COR-L47 (cell line): ENCODE measurements at places on chromosomes 11 and 22.

DNA sequence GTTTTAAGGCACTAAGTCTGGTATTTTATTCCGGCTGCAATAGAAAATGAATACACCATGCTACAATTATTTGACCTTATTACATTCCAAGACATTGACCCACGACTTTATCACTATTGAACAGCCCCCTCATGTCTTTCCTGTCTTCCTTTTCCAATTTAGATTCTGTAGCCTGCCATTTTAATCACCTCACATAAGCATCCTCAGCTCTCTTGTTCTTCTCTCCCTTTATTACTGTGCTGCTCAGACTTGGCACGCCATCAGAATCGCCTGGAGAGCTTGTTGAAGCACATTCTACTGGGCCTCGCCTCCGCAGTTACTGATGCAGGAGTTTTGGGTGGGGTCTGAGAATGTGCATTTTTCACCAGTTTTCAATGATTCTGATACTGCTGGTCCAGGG is 38.7 kb upstream of the SWAP70 start:
- no peak for DNase-seq

DNA sequence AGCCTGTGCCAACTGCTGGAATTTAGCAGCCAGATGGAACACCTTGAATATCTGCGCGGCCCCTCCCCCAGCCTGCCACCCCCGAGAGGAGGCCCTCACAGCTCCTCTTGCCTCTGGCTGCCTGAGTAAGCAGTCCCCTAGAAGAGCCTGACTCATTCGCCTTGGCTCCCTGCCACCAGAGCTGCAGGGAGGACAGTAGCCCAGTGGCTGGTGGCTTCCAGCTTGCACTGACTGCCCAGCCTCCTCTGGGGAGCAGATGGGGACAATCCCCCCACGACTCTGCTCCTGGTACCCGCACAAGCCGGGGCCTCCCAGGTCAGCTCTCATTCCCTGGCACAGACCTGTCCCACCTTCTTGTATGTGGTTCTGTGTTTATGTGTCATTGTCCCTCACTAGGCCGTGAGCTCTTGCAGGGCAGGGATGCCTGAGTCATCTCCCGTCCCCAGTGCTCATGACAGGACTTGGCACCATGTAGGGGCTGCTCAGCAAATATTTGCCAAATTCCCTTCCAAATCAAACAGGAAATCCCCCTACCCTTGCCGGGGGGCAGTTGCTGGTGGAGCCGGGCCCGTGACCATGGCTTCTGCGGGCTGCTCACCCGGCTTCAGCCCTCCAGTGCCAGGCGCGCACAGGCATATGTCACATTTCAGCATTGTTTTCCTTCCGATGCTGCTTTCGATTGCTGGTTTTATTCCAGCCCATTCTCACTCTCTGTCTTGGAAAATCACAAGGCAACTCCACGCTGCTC is 43.6 kb downstream of the CACNG2 start:
- peak; percentile 94 for DNase-seq

- DNase-seq: no peak
These were observed 378.1 kb downstream of the LARGE1 start for GRCh38 chr22:33542153-33542552.

DNA sequence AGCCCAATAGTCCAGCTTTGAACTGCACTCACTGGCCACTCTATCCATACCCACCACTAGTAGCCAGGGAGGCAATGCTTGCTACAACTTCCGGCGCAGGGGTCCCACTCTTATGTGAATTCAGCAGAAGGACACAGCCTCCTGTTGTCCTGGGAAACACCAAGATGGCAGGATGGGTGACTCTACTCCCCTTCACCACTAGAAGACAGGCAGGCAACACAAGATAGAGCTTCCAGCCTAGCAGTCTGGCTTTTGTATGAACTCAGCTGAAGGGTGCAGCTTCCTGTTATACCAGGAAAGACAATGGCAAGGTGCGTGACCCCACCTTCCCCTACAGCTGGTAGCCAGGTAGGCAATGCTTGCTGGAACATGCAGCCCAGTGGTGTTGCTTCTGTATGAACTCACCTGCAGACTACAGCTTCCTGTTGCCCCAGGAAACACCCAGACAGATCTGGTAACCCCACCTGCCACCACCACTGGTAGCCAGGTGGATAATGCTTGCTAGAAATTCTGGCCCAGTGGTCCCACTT is 205.2 kb upstream of the KIRREL3 start:
- no peak for DNase-seq

DNA sequence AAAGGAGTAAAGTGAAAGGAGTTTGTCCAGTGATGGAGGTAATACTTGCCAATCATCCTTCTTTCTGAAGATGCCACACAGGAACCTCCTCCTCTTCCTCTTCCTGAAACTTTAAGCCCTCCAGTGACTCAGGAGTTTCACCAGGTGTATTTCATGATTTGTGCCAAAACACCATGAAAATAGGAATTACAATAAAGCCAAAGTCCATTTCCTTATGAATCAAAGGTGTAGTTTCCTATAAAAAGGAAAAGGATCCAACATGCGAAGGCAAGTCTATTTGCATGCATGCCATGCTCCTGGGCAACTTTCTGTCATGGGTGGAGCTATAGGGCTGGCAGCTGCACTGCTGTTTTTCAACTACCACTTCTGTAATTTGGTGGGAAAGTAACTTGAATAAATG is 9.8 kb upstream of the POU2AF1 start:
- no peak for DNase-seq

DNA sequence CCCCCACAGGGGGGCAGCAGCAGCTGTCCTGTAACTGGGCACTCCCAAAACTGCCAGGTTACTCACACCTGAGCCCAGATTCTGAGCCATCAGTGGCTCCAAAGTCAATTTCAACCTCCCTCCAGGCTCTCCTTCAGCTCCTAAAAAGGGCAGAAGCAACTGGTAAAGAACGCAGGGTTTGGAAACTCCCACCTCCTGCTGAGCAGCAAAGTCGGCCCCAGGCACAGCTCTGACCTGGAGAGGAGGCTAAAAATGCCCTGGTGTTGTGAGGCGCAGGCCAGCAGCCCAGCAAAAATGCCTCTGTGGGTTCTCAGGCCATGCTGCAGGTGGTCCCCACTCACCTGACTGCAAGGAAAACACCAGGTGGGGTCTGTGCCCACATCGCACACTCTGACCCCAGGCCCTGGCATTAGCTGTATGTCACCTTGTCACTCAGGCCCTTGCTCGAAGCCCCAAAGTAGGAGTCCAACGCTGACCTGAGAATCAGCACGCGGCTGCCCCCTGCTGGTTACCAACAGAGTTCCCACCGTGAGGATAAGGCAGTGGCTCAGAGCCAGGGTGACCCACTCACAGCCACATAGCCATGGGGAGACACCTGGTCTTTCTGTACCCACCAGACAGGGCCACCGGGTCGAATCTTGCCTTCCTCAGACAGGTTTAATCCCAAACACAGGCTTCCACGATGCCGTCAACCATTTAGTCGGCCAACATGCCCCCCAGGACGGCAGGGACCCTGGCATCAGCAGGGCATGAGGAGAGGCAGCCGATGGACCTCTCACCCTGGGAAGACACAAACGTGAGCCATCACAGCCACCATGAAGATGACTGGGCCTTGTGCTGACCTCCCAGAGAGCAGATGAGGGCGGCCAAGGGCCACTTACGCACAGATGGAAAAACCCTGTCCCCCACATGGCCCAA is 11.1 kb downstream of the POLR3H start:
- peak; percentile 20 for DNase-seq

- no peak for DNase-seq
These were observed 6.5 kb upstream of the GALR3 start for GRCh38 chr22:37816543-37817180.

GRCh38 chr22:37018815-37019308 is 385 bp downstream of the TST start:
- no peak for DNase-seq

DNA sequence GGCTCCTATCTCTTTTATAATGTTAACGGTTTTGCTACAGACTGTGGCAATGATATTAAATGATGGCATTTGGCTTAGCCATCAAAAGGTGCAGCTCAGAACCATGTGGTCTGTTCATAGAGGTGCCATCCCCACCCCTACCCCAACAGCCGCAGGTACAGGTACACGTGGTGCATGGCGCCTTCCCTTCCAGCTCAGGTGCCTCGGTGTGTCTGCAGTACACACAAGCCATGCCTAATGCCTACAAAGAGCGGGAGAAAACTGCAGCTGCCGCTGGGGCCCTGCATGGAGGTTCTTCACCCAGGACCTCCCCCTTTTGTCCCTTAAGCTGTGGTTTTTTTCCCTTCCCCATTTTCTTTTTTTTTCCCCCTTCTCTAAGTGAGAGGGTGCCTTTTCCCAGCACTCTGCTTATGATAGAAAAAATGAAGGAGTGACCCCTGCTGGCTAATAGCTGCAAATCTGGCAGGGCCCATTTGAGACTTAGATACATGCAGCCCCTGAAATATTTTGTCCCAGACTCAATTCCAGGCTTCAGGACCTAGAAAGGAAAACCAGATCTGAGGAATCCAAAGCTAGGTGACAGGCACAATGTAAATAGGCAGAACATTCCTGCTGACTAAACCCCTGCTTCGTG is 6.5 kb downstream of the OR52M1 start:
- no peak for DNase-seq

- DNase-seq: no peak
These were observed 41.8 kb downstream of the GDPD4 start for GRCh38 chr11:77259641-77260040.

DNA sequence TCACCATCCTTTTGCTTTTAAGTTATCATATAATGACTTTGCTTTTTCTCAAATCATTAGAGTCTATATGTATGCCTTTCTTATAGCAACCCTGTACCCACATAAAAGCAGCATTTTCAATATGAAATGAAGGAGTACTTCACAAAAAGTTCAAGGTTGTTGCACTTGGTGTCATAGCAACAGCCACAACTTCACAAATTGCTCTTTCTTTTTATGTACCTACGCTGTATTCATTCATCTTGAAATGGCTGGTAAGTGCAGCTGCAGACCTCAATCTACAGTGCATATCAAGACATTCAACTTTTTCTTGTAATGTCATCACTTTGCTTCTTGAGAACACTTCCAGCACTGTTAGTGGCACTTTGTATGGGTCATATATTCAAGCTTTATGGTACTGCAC is 18.6 kb downstream of the CWC15 start:
- DNase-seq: no peak

DNA sequence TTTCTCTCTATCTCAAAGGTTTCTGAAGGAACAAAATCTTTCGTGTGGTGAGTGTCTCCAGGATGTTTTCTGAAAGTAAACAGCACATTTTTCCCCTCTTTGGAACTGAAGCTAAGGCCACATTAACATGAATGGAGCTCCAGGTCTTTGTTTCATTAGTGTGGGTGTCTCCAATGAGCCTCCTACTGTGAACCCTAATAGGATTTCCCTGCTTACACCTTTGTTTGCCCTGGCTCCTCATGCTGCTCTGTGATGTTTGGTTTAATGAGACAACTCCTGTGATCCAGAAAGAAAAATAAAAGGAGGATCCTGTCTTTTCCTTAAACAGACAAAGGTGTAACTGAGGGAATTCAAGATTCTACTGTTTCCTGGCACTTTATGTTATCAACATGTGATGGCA is 76.9 kb upstream of the SLC6A5 start:
- DNase-seq: peak; percentile 19

DNA sequence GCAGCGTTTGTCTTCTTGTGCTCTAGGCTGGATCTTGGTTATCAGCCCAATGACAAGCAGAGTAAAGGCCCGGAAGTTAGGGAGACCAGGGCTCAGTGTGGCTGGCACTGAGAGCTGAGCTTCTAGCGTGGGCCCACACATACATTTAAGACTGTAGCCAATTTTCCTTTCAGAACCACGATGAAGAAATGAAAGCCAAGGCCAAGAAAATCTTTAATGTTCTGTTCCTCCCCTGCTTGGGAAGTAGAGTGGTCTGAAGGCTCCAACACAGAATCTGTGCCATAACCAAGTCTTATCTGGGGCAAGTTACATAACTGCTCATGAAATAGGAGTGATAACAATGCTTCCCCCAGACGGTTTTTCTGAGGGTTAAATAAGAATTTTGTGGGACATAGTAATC is 4.7 kb upstream of the ST3GAL4 start:
- no peak for DNase-seq

GRCh38 chr11:122749005-122749687 is 89.2 kb upstream of the CRTAM start:
- no peak for DNase-seq

- no peak for DNase-seq
These were observed 131.0 kb downstream of the ELP4 start for GRCh38 chr11:31640611-31641010.

DNA sequence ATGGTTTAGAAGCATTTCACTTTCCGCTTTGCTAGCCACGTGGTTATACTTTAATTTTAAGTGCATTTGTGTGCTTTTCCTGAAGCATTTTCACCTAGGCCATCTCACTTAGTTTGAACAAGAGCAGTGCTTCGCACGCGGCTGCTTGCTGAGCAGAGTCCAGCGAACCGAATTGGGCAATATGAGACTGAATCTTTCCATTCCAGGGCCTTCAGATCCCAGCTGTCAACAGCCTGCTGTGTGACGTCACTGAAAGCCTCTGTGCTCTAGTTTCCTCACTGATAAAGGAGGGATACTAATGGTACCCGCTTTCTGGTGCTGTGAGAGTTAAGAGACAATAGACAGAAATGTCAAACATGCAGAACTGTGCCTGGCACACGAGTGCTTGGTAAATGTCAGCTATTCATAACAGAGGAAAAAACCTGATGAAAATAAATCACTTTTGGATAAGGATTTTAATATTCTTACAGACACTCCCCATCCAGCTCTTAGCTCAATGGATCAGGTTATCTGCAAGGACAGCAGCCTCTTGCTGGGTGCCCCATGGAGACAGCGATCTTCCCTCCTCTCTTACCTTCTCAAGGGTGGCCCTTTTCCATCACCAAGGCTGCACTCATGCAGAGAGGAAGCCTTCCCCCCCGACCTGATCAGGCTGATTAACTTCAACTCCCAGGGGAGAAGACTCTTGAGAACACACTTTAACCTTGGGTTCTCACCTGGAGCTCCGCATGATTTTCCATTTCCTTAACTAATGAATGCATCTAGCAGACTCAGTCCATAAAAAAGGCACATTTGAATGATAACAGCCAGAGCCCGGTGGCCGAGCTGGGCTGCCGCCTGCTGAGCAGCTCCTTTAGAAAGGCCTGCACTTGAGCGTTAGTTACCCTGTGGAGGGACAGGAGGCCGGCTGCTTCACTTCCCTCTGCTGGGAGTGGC is 3.5 kb upstream of the GLB1L3 start:
- peak; percentile 50 for DNase-seq

DNA sequence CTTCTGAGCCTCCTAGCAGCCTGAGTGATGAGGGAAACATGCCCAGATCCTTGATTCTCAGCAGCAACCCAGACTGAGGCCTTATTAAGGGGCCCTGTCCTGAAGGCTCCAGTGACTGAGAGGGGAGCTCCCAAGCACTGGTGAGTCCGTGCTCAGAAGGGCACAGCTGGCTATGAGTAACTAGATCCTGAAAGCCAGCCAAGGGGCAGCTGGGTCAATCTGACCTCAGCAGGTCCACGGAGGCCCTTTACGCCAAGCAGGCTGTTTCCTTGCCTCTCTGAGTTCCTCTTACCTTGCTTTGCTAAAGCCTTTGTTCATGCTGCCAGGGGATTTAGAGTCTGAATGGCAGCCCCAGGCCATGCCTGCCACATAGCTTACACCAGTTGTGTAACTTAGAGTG is 19.3 kb upstream of the MIEF1 start:
- DNase-seq: no peak

- DNase-seq: no peak
These were observed 1.2 kb downstream of the CDC42EP2 start for GRCh38 chr11:65315866-65316226.

- DNase-seq: no peak
These were observed 456.9 kb downstream of the BRD1 start for GRCh38 chr22:49370627-49371301.

- DNase-seq: no peak
These were observed 533.0 kb downstream of the KCNA4 start for GRCh38 chr11:29483831-29484230.

- no peak for DNase-seq
These were observed 8.4 kb downstream of the DAGLA start for GRCh38 chr11:61688365-61689163.
